Spinal cord (tissue), 10 donors: ENCODE measurements at places on chromosomes 16 and 17. TPM values are rescaled to one million over a fixed set of nuclear protein-coding genes. Genes with fewer than 3 reads are reported as not detected.

The TMEM235 gene
- polyA plus RNA-seq: 1.7 TPM

The GAA gene
- 51.1 TPM for polyA plus RNA-seq

The IRF8 gene
- 9.0 TPM for polyA plus RNA-seq

The LRRC75A gene
- 12.0 TPM for polyA plus RNA-seq

The NUBP1 gene
- polyA plus RNA-seq: 29.8 TPM

The TBC1D24 gene
- polyA plus RNA-seq: 64.2 TPM

The ZNF764 gene
- polyA plus RNA-seq: 9.7 TPM

DNA sequence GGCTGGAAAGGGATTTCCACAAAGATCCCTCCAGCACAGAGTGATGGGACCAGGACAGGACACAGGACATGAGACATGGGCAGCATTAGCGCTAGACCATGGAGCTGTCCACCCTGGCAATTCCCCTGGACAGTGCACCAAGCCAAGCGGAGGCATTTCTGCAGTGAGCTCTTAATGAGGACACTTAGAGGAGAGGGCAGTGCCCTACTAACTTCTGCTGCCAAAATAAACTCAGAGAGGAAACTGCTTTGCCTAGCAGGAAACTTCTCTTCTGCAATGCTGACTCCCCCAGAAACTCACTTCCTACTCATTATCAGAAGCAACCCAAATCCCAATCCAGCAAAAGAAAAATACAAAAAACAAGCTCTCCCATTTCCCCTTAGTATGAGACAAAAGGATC lies 119.2 kb downstream of the HS3ST2 start:
- H3K27me3 ChIP-seq: peaks cover 7% of the 10 kb centered on the region
- H3K27ac ChIP-seq: no peak overlapping the region
- no peaks in the 10 kb centered on the region for H3K36me3 ChIP-seq
- no peak for DNase-seq
- H3K4me1 ChIP-seq: no peaks in the 10 kb centered on the region

- H3K36me3 ChIP-seq: no peaks in the 10 kb centered on the region
- H3K4me1 ChIP-seq: peaks cover 2% of the 10 kb centered on the region
- no peak overlapping the region for H3K4me3 ChIP-seq
- no peaks in the 10 kb centered on the region for H3K27me3 ChIP-seq
- no peak overlapping the region for H3K27ac ChIP-seq
Observed at GRCh38 chr16:13052431-13052830, 151.0 kb downstream of the SHISA9 start.

DNA sequence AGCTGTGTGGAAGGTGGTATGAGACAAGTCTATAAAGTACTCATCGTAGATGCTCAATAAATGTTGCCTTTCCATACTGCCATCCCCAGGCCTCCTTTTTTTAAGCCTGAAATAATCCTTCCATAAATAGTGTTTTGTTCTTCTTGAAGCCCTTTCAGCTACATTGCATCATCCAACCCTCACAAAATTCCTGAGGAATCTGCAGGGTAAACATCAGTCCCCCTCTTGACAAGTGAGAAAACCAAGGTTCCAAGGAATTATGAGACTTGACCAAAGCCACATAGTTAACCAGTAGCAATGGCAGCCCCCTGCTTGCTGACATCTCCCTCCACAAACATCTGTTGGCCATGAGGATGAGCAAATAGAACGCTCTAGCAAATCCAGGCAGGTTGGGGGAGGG lies 89.7 kb upstream of the CCL1 start:
- no peaks in the 10 kb centered on the region for H3K4me1 ChIP-seq
- no peaks in the 10 kb centered on the region for H3K36me3 ChIP-seq
- DNase-seq: no peak
- peaks cover 17% of the 10 kb centered on the region for H3K27me3 ChIP-seq
- no peak overlapping the region for H3K27ac ChIP-seq
- H3K4me3 ChIP-seq: no peak overlapping the region

DNA sequence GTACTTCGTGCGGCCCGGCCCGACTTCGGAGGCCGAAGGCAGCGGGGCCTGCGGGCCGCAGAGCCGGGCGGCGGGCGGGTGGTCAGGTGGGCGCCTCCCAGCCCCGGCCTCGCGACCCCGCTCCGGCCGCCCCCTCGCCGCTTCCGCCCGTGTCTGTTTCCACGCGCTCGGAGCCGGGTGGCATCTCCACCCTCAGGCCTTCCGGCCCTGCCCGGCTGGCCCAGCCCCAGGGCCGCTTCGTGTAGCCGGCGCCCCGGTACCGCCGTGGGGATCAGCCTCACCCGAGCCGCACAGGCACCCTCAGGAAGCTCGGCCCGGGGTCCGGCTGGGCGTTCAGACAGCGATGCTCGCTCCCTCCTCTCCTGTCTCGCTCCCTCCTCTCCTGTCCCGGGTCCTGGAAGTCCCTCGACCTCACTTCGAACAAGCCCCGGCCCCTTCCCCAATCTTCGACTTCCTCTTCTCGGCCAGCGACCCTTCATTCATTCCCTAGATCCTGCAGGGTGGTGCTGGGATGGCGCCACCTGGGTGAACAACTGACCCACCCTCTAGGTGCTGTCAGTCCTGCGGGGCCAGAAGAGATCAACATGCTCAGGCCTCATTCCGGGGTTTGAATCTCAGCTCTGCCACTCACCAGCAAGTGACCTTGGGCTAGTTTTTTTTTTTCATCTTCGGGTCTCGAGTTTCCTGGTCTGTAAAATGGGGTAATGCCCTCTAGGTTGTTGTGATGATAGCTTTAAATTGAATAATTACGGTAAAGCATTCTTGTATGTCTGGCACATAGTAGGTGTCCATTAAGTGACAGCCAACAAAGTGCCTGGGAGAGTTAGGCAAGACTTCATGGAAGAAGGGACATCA lies 610 bp downstream of the VPS4A start:
- peak overlapping the region; percentile 56 for H3K4me3 ChIP-seq
- peaks cover 31% of the 10 kb centered on the region for H3K4me1 ChIP-seq
- H3K36me3 ChIP-seq: peaks cover 34% of the 10 kb centered on the region
- no peaks in the 10 kb centered on the region for H3K27me3 ChIP-seq
- no peak for DNase-seq

DNA sequence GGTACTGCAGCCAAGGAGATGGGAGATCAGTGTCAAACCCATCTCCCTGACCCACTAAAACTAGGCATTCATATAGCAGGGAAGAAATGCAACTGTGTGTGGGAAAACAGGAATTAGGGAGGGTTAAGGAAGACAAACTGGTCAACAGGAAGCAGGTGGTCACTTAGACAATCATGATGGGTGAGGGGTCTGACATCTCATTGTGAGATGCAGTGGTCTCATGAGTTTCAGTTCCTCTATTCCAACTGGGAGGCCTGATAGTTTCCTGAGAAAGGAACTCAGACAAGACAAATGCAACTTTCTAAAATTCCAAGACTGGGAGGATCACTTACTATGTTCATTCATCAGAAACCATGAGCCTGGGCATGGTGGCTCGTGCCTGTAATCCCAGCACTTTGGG lies 361.4 kb upstream of the C16orf82 start:
- H3K27me3 ChIP-seq: no peaks in the 10 kb centered on the region
- no peak for DNase-seq
- H3K4me1 ChIP-seq: no peaks in the 10 kb centered on the region
- no peak overlapping the region for H3K27ac ChIP-seq
- no peak overlapping the region for H3K4me3 ChIP-seq

DNA sequence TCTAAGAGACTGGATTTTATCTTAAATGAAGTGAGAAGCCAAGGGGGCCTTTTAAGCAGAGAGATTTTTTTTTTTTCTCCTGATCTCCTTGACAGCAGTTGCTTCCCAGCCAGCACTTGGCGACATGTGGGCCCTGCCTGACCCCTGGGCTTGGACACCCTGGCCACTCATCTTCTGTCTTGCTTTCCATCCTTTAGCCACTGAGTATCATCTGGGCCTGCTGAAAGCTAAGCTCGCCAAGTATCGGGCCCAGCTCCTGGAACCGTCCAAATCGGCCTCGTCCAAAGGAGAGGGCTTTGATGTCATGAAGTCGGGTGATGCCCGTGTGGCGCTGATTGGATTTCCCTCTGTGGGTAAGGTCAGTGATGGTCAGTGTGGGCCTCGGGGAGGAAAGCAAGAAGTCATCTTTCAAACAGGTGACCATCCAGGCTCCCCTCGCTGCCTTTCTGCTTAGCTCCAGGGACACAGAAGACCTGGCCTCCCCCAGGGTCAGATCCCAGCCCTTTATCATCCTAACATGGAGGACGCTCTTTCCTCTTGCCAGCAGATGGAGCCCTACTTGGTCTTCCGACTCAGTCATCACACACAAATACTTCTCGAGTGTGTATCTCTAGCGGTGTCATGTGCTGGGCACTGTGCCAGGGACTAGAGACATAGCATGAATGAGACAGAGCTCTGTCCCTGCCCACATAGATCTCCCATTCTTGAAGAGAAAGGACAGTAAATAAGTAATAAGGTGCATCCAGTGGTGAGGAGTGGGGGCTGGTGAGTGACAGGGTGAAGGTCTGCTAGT lies 6.1 kb downstream of the DRG2 start:
- no peak overlapping the region for H3K27ac ChIP-seq
- no peak for DNase-seq
- H3K27me3 ChIP-seq: no peaks in the 10 kb centered on the region
- peaks cover under 1% of the 10 kb centered on the region for H3K4me1 ChIP-seq
- H3K4me3 ChIP-seq: no peak overlapping the region
- H3K36me3 ChIP-seq: peaks cover 57% of the 10 kb centered on the region

DNA sequence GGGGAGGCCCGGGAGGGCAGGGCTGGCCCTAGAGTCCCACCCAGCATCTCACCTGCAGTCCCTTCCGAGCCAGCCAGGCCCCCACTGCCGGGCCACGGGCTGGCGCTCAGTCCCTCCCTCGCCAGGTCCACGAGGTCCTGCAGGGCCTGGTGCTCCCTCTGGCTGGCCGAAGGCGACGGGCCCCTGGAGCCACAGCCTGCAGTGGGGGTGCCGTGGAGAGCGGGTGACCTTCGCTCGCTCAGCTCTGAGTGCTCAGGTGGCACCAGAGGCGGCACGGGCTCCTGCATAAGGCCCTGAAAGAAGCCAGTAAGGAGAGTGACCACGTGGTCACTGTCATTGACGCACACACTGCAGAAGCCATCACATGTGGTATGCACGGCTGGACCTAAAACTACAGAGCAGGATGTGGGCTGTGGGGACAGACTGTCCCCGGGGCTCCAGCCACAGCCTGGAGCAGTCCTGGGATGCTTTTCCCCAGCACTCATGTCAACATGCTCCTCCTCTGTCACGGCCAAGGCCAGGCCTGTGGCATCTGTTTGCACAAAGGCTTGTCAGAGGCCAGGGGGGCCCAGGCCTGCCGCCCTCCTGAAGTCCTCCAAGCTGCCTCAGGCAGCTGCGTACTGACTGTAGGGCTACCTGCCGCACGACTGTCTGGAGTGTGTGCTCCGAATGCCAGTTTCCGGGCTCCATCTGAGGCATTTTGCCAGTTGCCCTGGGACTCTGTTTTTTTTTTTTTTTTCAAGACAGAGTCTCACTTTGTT lies 15.1 kb downstream of the SLX4 start:
- DNase-seq: no peak
- H3K4me3 ChIP-seq: no peak overlapping the region
- no peak overlapping the region for H3K27ac ChIP-seq
- H3K4me1 ChIP-seq: no peaks in the 10 kb centered on the region

GRCh38 chr16:86977076-86977676 lies 340.0 kb downstream of the C16orf95 start:
- no peaks in the 10 kb centered on the region for H3K27me3 ChIP-seq
- H3K4me1 ChIP-seq: no peaks in the 10 kb centered on the region
- H3K36me3 ChIP-seq: no peaks in the 10 kb centered on the region
- H3K27ac ChIP-seq: no peak overlapping the region
- H3K4me3 ChIP-seq: no peak overlapping the region
- DNase-seq: no peak

- no peak overlapping the region for H3K4me3 ChIP-seq
- H3K36me3 ChIP-seq: peaks cover 18% of the 10 kb centered on the region
- peaks cover 38% of the 10 kb centered on the region for H3K4me1 ChIP-seq
- DNase-seq: no peak
- H3K27me3 ChIP-seq: no peaks in the 10 kb centered on the region
Observed at GRCh38 chr17:50062293-50063243, 6.7 kb downstream of the ITGA3 start.

DNA sequence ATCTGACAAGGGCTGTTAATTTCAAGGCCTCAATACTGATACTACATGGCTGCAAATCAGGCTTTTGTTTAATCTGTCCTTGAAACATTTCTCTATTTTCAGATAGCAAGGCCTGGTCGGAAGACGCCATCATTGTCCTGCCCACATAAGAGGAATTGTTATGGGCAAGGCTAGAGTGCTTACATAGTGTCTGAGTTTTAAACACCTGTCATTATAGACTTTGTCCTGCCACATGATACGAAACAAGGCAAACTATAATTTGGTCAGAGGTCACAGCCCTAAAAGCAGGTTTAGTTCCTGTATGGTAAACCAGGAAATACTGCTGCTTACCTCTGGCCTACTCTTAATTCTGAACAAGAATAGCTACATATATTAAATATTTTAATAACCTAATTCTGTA lies 104.4 kb downstream of the SSH2 start:
- no peaks in the 10 kb centered on the region for H3K27me3 ChIP-seq
- no peak overlapping the region for H3K4me3 ChIP-seq
- H3K36me3 ChIP-seq: no peaks in the 10 kb centered on the region
- DNase-seq: no peak
- H3K4me1 ChIP-seq: no peaks in the 10 kb centered on the region
- no peak overlapping the region for H3K27ac ChIP-seq

DNA sequence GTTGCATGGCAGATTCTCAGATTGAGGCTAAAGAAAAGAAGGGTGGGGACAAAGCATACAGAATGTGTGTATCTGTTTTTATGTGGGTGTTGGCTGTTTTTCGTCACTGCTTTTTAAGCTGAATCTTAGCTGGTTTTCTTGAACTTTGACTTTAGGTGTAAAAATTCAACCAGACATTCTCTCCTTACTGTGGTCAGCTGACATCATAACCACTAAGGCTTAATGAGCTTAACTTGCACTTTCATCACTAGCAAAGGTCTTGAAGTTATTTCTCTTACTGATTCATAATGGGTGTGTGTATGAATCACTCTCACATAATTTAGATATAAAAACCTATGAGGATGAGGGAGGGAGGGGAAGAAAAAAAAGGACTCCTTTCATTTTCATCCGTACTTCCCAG lies 4.0 kb upstream of the CDC6 start:
- peaks cover 37% of the 10 kb centered on the region for H3K36me3 ChIP-seq
- peak overlapping the region; percentile 52 for H3K27ac ChIP-seq
- H3K4me3 ChIP-seq: no peak overlapping the region
- H3K27me3 ChIP-seq: no peaks in the 10 kb centered on the region
- peaks cover 14% of the 10 kb centered on the region for H3K4me1 ChIP-seq

- H3K27ac ChIP-seq: peak overlapping the region; percentile 57
- H3K36me3 ChIP-seq: no peaks in the 10 kb centered on the region
- H3K4me3 ChIP-seq: no peak overlapping the region
- peaks cover 20% of the 10 kb centered on the region for H3K4me1 ChIP-seq
Observed at GRCh38 chr17:47275245-47275984, 21.8 kb downstream of the ITGB3 start.
